ENCODE measurements at places on chromosomes 3 and 15. TPM values are rescaled to one million over a fixed set of nuclear protein-coding genes. Genes with fewer than 3 reads are reported as not detected.

DNA sequence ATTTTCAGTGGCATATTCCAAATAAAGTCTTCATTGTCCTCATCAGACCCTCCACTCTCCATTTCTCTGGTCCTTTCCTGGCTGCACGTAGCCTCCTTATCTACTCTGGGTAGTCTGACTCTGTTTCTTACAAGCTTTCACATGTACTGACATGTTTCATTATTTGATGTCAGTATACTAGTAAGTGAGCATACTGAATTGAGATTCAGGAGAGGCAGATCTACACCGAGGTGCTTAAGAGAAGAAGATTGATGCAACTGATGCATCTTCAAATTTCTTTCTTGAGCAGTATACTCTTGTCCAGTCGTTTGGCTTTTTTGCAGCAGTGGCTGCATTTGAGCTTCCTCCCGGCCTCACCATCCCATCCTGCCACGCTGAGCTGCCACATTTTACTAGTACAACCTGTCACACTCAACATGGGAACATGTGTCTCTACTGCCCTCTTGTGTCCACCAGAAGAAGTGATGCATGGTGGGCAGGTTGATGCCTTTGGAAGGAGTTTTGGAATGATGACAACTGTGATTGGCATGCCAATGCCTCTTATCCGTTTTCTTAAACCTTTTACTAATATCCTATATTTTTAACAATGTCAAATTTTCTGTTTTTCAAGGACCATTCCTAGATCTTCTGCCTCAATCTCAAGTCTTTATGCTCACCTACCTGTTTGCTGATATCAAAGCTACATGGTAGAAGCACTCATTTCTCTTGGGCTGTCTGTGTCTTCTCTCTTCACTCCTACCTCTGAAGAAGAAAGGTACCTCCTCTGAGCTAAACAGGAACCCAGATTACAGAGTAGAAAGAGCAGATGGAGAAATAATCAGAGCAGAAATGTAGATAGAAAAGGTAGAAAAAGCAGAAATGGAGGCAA, 38.7 kb downstream of the GUCA1C start:
- peak; percentile 50 for DNase-seq

DNA sequence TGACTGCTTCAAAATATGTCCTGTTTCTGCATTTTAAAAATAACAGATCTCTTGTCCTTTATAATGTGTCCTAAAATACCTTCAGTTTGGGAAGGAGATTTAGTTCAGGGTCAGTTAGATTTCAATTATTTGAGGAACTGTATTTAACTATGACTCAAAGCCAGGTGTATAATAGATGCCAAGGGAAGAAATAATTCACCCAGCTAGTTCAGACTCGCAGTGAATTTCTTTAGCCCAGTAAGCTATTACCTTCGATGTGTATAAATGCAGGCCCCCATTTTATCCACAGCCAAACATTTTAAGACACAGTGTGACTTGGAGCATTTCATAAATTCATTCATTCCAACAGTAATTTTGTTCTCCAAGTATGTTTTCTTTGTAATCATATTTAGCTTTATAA, 458.0 kb downstream of the ZNF385D start:
- DNase-seq = no peak

Gene MUSTN1
- total RNA-seq = 1.9 TPM

GRCh38 chr3:176896640-176897039, 300.6 kb downstream of the TBL1XR1 start:
- DNase-seq = no peak

DNA sequence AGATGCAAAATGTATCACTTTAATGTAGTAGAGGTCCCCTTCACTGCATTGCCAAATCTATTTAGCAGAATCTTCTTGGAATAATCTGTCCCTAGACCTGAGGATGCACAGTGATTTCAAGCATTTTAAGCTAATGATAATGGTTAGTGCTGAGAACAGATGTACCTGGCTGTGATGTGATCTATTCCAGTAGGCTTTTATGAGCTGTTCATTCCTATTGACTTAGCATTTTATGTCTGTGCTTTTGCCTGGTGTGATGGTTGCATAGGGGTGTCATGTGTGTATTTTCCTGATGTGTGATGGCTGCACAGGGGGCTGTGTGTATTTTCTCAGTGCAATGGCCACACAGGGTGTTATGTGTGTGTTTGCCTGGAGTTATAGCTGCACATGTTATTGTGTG, 272.9 kb downstream of the TIGIT start:
- no peak for DNase-seq

Data from activated naive CD8-positive, alpha-beta T cell treated with anti-CD3 and anti-CD28 coated beads, Interleukin-2, amount 10 ng/mL, durations not matched to agents 7 days and 5 days (primary cell).